ENCODE measurements at places on chromosomes 16 and 17. TPM values are rescaled to one million over a fixed set of nuclear protein-coding genes. Genes with fewer than 3 reads are reported as not detected.
A peak's percentile ranks its signal among the peaks of the same experiment; 100 is the strongest.

DNA sequence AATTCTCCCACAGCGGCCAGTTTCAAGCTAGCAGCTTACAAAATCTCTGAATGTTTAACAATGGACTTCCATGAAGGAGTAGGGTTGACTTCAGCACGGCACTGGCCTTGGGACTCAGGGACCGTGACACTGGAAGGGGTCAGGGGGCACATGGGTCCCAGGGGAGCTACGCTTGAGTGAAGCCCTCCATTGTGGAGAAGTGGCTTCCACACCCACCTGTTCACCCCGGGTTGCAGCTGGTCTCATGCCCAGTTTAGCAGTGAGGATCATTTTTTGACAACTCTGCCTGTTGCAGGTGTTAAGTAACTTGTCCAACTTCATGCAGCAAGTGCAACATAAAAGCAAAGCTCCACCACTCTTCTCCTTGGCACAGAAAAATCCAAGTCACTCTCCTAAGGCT lies 510.2 kb downstream of the CDH13 start:
- H3K36me3 ChIP-seq = no peaks in the 10 kb centered on the region
- H3K4me3 ChIP-seq = no peak overlapping the region

GRCh38 chr17:394718-395095 lies 42.1 kb upstream of the RPH3AL start:
- H3K4me3 ChIP-seq = no peak overlapping the region
- DNase-seq = no peak
- no peak overlapping the region for H3K27ac ChIP-seq

The CCL16 gene
- 0.24 TPM for polyA plus RNA-seq

- H3K27ac ChIP-seq = no peak overlapping the region
- no peaks in the 10 kb centered on the region for H3K27me3 ChIP-seq
- no peaks in the 10 kb centered on the region for H3K36me3 ChIP-seq
- no peak overlapping the region for H3K4me3 ChIP-seq
- no peak for DNase-seq
Observed at GRCh38 chr16:23317751-23318150, 15.6 kb downstream of the SCNN1B start.

The MEIOB gene
- polyA plus RNA-seq = not detected

- no peak for DNase-seq
- no peaks in the 10 kb centered on the region for H3K27me3 ChIP-seq
- no peaks in the 10 kb centered on the region for H3K4me1 ChIP-seq
- H3K27ac ChIP-seq = no peak overlapping the region
- no peak overlapping the region for H3K4me3 ChIP-seq
Observed at GRCh38 chr16:84943620-84944019, 67.7 kb downstream of the ZDHHC7 start.

The RBFOX1 gene
- 0.53 TPM for polyA plus RNA-seq

The CDRT4 gene
- polyA plus RNA-seq = 36.9 TPM

DNA sequence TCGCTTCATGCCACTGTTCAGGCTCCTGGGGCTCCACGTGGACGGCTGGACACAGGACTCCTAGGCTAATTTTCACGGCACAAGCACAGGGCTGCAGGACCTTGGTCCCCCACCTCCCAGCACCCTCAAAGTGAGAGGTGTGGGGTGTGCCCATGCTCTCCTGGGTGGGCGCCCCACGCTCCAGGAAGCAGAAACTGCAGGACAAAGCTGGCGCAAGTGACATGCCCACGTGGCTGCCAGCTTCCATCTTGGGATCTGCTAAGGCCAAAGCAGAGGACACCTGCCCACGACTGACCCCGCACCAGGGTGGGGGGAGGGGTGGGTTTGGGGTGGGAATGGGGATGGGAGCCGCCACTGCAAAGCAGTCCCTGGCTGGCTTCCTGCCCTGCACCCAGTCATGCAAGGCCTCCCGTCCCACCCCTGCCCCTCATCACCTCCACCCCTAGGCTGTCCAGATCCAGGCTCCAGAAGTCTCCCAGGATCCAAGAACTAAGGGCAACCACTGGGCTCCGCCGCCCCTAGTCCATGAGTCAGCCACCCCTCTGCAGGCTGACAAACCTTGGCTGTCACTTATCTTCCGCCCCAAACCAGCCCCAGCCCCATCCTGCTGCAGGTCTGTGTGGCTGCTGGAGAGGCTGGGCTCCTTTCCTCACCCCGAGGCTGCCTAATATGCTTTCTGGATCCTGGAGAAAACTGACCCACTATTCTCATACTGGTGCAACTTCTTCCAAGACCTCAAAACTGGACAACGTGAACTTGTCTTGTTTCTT lies 11.1 kb downstream of the USP6 start:
- no peak overlapping the region for H3K4me3 ChIP-seq
- H3K27ac ChIP-seq = no peak overlapping the region
- peaks cover 14% of the 10 kb centered on the region for H3K27me3 ChIP-seq
- DNase-seq = peak; percentile 11
- no peaks in the 10 kb centered on the region for H3K4me1 ChIP-seq
- H3K36me3 ChIP-seq = no peaks in the 10 kb centered on the region
